ENCODE measurements at places on chromosomes 1 and 21.

GRCh38 chr1:64212031-64212430 lies 8.6 kb downstream of the UBE2U start:
- peak; percentile 11 for DNase-seq
- no peaks in the 10 kb centered on the region for H3K27me3 ChIP-seq
- H3K4me3 ChIP-seq: no peak overlapping the region
- H3K36me3 ChIP-seq: no peaks in the 10 kb centered on the region
- no peaks in the 10 kb centered on the region for H3K4me1 ChIP-seq

DNA sequence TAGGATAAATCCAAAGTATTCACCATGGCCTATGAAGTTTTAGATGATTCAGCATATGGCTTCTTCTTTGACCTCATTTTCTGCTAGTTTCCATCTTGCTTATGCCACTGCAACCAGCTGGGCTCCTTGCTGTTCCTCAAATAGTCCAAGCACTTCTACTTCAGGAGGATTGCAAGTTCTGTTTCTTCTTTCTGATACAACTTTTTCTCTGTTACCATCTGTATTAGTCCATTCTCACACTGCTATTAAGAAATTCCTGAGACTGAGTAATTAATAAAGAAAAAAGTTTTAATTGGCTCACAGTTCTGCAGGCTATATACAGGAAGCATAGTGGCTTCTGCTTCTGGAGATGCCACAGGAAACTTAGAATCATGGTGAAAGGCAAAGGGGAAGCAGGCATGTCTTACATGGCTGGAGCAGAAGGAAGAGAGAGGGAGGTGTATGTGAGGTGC lies 20.3 kb downstream of the PTGS2 start:
- H3K4me3 ChIP-seq: no peak overlapping the region
- H3K27me3 ChIP-seq: no peaks in the 10 kb centered on the region
- no peaks in the 10 kb centered on the region for H3K36me3 ChIP-seq
- peaks cover 10% of the 10 kb centered on the region for H3K4me1 ChIP-seq
- no peak overlapping the region for H3K27ac ChIP-seq

GRCh38 chr1:61397935-61398334 lies 315.6 kb downstream of the NFIA start:
- no peak overlapping the region for H3K4me3 ChIP-seq
- no peak overlapping the region for H3K27ac ChIP-seq
- no peak for DNase-seq
- no peaks in the 10 kb centered on the region for H3K4me1 ChIP-seq

GRCh38 chr1:57067863-57068262 lies 102.0 kb upstream of the C8B start:
- H3K27me3 ChIP-seq: peaks cover 55% of the 10 kb centered on the region
- no peak overlapping the region for H3K4me3 ChIP-seq
- DNase-seq: no peak
- no peak overlapping the region for H3K27ac ChIP-seq
- no peaks in the 10 kb centered on the region for H3K4me1 ChIP-seq
- H3K36me3 ChIP-seq: no peaks in the 10 kb centered on the region

GRCh38 chr1:152348447-152348846 lies 11.4 kb downstream of the FLG2 start:
- H3K4me3 ChIP-seq: no peak overlapping the region
- H3K4me1 ChIP-seq: no peaks in the 10 kb centered on the region
- H3K36me3 ChIP-seq: no peaks in the 10 kb centered on the region
- DNase-seq: peak; percentile 40
- H3K27me3 ChIP-seq: peaks cover 5% of the 10 kb centered on the region

- H3K36me3 ChIP-seq: no peaks in the 10 kb centered on the region
- no peak overlapping the region for H3K27ac ChIP-seq
Measured at GRCh38 chr1:44407430-44408211, 2.6 kb downstream of the RNF220 start.

DNA sequence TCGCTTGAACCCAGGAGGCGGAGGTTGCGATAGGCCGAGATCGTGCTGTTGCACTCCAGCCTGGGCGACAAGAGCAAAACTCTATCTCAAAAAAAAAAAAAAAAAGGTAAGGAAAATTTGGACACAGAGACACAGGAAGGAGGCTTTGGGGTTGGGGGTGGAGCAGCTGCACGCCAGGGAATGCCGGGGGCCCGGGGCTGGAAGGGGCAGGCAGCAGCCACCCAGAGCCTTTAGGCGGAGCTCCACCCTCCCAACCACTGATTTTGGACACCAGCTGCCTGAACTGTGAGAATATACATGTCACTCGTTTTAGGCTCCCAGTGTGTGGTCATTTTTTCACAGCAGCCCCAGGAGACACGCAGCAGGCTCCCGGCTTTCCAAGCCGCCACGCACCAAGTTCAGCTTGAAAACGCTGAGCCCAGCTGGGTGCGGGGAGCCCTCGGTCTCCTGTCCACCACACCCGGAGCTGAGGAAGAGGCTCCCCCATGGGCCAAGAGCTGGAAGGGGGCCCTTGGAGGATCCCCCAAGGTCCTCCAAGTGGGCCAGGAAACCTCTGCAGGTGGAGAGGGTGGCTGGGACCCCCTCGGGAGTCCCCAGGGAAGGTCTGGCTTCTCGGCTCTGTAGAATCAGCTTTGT lies 5.9 kb upstream of the FAAP20 start:
- no peak for DNase-seq
- no peaks in the 10 kb centered on the region for H3K36me3 ChIP-seq
- H3K4me1 ChIP-seq: peaks cover 32% of the 10 kb centered on the region
- peak overlapping the region; percentile 75 for H3K4me3 ChIP-seq
- H3K27me3 ChIP-seq: no peaks in the 10 kb centered on the region

DNA sequence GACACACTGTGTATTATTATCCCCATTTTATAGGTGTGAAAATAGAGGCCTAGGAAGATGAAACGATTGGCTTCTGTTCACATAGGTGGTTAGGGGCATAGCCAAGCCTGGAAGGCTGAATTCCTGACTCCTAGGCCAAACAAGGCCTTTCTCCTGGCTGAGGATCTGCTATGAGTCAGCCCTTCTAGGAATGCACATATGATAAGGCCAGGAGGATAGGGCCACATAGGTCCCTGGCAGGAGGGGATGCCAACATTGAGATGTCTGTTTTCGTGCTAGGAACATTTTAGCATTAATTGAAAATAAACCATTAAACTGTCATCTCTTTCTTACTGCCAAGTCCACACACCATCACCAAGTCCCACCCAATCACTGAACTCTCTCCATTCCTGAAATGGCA lies 9.2 kb downstream of the CSMD2 start:
- no peaks in the 10 kb centered on the region for H3K36me3 ChIP-seq
- no peak overlapping the region for H3K4me3 ChIP-seq
- DNase-seq: no peak
- H3K27me3 ChIP-seq: peaks cover 7% of the 10 kb centered on the region
- H3K4me1 ChIP-seq: no peaks in the 10 kb centered on the region

DNA sequence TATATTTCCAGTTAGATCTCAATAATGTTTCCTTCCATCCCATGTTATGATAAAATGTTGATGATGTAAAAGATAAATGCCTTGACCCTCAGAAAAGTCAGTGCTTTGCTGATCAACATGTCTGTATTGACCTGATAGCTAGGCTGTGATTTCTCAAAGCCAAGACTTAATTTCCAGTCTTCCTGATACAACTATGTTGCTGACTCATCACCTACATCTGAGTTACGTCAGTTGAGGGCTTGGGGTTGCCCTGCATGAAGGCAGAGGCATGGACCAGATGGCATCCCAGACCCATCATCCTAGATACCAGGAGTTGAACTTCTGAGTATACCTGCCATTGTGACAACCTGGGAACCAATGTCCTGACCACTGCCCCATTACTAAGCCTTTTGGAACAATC lies 4.8 kb downstream of the LCE1D start:
- no peak for DNase-seq
- H3K36me3 ChIP-seq: no peaks in the 10 kb centered on the region
- H3K4me3 ChIP-seq: no peak overlapping the region
- peaks cover 16% of the 10 kb centered on the region for H3K27me3 ChIP-seq

- H3K36me3 ChIP-seq: peaks cover 36% of the 10 kb centered on the region
- no peak overlapping the region for H3K4me3 ChIP-seq
- H3K27me3 ChIP-seq: no peaks in the 10 kb centered on the region
- DNase-seq: no peak
- no peak overlapping the region for H3K27ac ChIP-seq
Measured at GRCh38 chr1:230120289-230120920, 53.4 kb downstream of the GALNT2 start.

DNA sequence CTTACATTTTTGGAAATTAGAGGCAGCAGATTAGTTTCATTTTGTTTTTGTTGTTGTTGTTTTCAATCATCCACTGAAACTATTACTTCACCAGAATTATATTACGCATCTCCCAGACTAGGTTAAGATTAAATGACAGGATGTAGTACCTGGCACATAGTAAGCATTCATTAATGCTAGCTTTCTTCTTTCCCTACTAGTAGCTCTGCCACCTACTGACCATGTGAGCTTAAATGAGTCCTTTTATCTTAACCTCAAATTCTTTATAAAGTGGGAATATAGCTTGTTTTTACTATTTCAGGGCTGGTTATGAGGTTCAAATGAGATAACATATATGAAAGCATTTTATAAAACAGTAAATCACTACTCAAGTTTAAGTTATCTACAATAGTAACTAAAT lies 10.2 kb upstream of the ASPM start:
- DNase-seq: no peak
- no peak overlapping the region for H3K27ac ChIP-seq
- no peak overlapping the region for H3K4me3 ChIP-seq
- H3K36me3 ChIP-seq: no peaks in the 10 kb centered on the region

DNA sequence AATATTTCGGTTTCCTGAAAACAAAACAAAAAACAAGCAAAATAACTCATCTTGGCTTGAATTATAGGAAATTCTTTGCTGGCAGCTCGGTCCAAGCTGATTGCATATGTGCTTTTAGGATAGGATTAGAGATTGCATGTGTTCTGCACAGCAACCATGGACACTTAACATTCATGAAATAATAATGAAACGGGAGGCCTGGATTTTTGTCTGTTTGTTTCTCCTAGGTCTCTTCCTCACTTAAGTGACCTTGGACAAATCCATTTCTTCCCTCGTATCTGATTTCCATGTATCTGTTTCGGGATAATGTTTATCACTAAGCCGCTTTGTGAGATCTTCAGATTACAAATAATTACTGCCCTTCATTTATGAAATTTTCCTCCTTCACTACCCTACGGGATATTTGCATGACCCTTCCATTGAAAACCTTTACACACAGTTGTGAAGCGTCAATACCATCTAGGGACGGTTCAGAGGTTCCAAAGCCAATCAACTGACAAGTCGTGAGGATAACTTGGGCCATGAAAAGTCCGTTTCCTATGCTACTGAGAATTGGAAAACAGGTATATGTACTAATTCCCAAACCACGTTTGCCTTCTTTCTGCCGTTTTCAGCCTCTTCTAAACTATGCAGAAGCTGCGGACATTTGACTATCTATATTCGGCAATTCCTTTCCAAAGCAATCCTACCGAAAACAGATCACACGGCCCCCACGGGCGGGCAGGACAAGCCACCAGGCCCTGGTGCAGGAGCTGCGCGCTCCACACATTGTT lies 1.3 kb upstream of the H3-3A start:
- peaks cover 16% of the 10 kb centered on the region for H3K36me3 ChIP-seq
- DNase-seq: peak; percentile 25

GRCh38 chr1:240109920-240110636 lies 18.4 kb downstream of the FMN2 start:
- peak; percentile 32 for DNase-seq
- H3K27me3 ChIP-seq: no peaks in the 10 kb centered on the region
- H3K4me1 ChIP-seq: peaks cover 29% of the 10 kb centered on the region
- H3K4me3 ChIP-seq: no peak overlapping the region

- H3K27me3 ChIP-seq: no peaks in the 10 kb centered on the region
- H3K27ac ChIP-seq: no peak overlapping the region
- DNase-seq: no peak
- no peaks in the 10 kb centered on the region for H3K36me3 ChIP-seq
- no peak overlapping the region for H3K4me3 ChIP-seq
- no peaks in the 10 kb centered on the region for H3K4me1 ChIP-seq
Measured at GRCh38 chr1:205879974-205880373, 30.0 kb upstream of the PM20D1 start.

- H3K36me3 ChIP-seq: no peaks in the 10 kb centered on the region
- H3K4me3 ChIP-seq: no peak overlapping the region
- H3K27me3 ChIP-seq: no peaks in the 10 kb centered on the region
- H3K27ac ChIP-seq: no peak overlapping the region
- no peak for DNase-seq
Measured at GRCh38 chr1:98129491-98129890, 208.7 kb upstream of the DPYD start.

GRCh38 chr1:28104866-28105467 lies 16.6 kb upstream of the EYA3 start:
- H3K36me3 ChIP-seq: no peaks in the 10 kb centered on the region
- no peaks in the 10 kb centered on the region for H3K27me3 ChIP-seq
- H3K4me1 ChIP-seq: peaks cover 15% of the 10 kb centered on the region
- H3K27ac ChIP-seq: peak overlapping the region; percentile 36
- DNase-seq: peak; percentile 75
- no peak overlapping the region for H3K4me3 ChIP-seq

DNA sequence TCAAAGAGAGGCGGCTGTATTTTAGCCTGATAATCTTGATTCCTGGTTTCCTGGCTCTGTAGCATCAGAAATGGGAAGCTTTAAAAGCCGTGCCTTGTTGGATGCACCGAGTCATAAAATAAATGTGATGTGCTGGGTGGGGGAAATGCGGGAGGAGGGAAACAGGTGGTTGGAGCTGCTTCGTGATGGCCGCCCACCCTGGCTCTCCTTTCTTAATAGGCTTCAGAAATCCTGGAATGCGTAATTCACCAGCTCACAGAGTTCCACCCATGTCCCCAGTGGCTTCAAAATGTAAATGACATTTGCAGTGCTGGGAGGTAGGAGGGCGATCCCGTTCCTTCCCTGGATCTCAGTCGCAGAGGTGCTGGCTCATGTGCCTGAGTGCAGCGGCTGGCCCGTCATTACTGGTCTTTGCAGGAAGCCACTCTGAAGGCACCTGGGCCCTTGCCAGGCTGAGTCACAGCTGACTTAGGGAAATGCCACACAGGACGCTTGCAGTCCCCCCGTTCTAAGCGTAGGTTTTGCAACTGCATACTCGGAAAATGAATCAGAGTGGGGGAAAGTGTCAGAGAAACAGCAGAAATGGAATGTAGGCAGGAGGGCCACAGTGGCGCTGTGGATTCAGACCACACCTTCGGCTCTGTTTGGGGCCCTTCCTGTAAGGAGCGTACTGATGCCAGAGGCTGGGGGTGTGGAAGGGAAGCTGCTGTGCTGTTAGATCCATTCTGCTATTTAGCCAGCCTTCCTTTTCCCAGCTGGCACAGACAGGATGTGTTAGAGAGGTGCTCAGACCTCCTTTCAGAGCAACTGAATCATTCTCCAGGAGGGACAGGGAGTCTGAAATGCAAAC lies 37.6 kb downstream of the GALNT2 start:
- H3K4me3 ChIP-seq: peak overlapping the region; percentile 57
- H3K27ac ChIP-seq: peak overlapping the region; percentile 95
- peaks cover 70% of the 10 kb centered on the region for H3K4me1 ChIP-seq
- DNase-seq: peak; percentile 100
